ENCODE measurements at places on chromosomes 5 and 9.

- no peak for DNase-seq
Observed at GRCh38 chr5:56501781-56502557, 268.8 kb upstream of the ANKRD55 start.

DNA sequence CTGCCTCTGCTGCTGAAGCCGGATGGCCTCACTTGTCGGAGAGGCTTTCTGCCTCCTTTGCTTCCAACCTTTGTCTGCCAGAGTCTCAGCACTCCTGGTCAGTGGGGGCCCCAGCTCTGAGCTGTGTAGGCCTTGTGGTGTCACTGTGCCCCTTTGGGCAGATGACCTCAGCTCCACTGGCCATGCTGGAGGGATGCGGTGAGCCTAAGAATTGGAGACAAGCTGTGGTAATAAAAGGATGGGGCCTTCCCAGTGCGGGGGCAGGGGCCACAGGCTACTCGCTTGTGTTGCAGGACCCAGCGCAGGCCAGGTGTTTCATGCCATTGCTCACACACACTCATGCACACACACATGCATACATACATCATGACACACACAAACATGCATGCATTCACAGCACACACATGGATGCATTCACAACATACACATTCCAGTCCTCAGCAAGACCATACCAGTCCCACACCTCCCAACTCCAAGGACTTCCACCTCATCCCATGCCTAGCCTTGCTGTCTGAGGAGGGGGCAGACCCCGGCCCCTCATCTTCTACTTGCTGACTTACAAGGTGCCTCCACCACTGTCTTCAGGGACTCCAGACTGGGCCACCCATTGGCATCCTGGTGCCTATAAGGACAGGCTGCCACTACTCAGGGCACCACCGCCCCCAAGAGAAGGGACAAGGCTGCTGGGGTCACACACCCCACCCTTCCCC, 237.7 kb downstream of the SYK start:
- no peak for DNase-seq

DNA sequence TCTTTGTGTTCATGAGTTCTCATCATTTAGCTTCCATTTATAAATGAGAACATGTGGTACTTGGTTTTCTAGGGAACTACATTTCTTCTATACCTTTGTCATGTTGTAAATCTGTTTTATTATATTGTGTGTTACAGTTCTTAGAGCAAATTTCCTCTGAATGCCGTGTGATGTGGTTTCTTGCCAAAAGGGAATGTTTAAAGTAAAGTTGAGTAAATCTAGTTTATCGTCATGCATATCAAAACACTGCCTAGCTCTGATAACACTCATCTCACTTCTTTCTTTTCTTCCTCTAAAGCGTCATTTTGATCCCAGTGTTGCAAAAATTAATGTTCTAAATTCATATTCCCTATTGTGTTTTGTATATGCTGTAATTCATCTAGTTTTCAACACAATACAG, 295.4 kb upstream of the HAPLN1 start:
- DNase-seq: peak; percentile 8

- peak; percentile 72 for DNase-seq
Observed at GRCh38 chr9:12862611-12863410, 88.0 kb downstream of the LURAP1L start.

- no peak for DNase-seq
Observed at GRCh38 chr5:158351485-158352125, 492.7 kb upstream of the CLINT1 start.

GRCh38 chr5:172840432-172841154, 6.5 kb downstream of the ERGIC1 start:
- no peak for DNase-seq

GRCh38 chr9:131595696-131596429, 50.5 kb downstream of the PRRT1B start:
- DNase-seq: no peak

DNA sequence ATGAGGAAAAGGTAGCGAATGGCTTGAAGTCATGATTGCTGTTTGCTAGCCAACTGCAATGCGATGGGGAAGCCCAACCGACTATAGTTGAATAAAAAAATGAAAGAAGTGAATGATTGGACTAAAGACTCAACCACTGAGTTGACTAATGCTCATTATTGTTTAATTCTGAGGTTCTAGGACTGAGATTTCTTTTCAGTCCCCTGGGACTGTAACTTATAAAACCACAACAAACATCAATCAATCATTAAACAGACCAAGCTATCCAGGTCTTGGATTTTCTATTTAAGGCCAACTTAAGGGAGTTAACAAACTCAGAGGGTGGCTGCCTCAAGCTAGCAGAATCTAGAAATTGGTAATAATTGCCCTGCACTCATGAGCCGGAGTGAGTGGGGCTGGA, 154.2 kb downstream of the DOCK2 start:
- no peak for DNase-seq

- peak; percentile 86 for DNase-seq
Observed at GRCh38 chr9:95167998-95168397, 149.5 kb downstream of the FANCC start.

GRCh38 chr5:81848362-81848880, 97.5 kb upstream of the SSBP2 start:
- peak; percentile 39 for DNase-seq

- DNase-seq: no peak
Observed at GRCh38 chr5:72677447-72677846, 139.0 kb upstream of the TNPO1 start.
